Cardiac muscle cell (in vitro differentiated cells and primary cell): ENCODE measurements at places on chromosomes 4 and X. TPM values are rescaled to one million over a fixed set of nuclear protein-coding genes. Genes with fewer than 3 reads are reported as not detected.

DNA sequence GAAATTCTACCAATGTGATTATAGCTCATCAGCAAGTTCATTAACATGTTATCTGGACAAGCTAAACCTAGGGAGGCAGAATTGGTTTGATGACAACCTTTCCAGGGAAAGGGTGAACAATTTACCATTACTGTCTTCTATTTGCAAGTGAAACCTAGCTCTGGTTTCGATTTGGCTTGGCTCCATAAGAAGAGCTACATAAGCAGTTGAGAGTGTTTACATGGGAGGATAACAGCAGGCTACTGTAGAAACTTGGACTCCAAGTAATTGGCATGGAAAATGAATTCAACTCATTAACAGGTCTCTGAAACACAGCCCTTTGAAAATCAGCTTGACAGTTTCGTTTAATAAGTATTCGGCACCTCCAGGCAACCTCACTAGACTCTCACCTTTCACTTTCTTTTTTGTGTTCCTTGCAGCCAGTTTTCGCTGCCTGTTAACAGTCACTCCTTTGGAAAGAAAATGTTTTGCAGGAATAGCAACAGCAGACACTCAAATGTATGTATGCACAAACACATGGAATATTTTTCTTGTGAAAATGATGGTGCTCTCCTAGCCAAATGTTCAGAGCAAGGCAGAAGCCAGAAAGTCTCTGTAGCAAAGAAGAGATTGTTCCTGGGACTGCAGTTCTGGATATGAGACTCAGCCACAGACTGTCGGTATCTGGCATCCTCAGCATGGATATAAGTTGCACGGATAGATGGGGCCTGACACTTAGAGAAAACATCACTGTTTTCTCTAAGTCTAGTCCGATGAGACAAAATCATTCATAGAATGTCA is 27.5 kb downstream of the POU3F4 start:
- no peak for DNase-seq

GRCh38 chr4:114654592-114654991 is 56.0 kb downstream of the UGT8 start:
- no peak for DNase-seq

GRCh38 chr4:152965611-152966010 is 29.5 kb downstream of the FHDC1 start:
- DNase-seq = no peak

DNA sequence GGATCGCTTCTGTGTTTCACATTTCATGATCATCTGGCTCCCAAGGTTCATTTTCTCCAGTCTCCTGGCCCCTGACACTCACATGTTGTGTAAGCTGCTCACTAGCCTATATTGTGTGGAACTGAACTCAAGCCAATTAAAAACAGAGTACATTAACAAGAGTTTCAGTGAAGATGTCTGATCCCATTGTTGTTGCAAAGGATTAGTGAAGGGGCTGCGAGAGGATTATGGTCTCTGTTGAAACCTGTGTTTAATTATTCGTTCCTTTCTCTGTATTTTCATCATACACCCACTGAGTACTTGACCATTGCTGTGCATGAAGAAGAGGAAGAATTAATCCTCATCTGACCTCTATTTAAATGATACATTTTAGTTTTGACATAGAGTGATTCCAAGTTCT is 54.7 kb downstream of the AFF2 start:
- DNase-seq = no peak

DNA sequence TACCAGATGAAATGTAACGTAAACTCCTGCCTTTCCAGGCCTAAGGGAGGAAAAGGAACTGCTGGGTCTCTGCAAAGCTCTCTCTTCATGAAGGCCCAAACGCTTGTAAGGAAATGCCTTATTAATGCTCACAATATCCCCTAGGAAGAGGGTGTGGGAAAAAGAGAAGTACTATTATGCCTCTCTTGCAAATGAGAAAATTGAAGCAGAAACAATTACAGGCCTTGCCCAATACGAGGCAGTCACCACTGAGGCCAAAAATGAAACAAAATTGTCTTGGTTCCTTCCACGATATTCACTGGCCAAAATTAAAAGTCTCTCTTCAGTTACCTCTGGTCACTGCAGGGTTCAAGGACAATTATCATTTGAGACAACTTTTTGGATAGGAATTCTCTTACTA is 3.2 kb downstream of the SCARB2 start:
- DNase-seq = no peak

- DNase-seq = peak; percentile 68
These were observed 43.2 kb downstream of the QDPR start for GRCh38 chr4:17468619-17469221.

- no peak for DNase-seq
These were observed 15.0 kb downstream of the RBMX start for GRCh38 chrX:136865270-136866158.

DNA sequence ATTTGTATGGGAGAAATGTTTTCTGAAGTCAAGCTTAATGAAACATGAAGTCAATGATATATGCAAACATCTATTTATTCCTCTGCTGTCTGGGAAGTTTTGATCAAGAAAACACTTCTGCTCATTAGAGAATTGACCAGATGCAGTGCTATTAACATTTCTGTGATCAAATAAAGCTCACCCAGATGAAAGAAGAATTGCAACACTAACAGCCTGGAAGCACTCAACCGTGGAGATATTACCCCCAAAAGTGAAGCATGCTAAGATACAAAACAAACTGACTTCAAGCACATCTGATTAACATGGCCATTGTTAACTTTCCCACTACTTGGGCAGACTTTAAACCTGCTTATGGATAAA is 73.7 kb upstream of the GUCY1A1 start:
- no peak for DNase-seq

DNA sequence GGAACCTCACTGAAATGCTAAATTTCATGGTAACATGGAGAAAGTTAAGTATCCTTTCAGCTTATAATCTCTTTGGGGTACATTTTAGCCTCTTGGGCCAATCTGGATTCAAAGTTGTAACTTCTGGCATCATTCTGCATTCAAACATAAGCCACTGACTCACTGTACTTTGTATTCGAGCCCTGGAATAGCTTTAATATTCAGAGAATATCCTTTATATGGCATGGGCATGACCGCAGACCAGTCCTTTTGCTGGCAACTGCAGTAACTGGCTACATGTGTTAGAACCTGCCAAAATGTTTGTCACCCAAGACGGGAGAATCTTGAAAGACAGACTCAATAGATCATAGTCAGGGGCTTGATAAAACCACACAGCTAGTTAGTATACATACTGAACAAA is 3.3 kb downstream of the GASK1B start:
- peak; percentile 44 for DNase-seq

- DNase-seq = peak; percentile 14
These were observed 116.2 kb downstream of the SLC2A9 start for GRCh38 chr4:9904976-9905587.

- peak; percentile 41 for DNase-seq
These were observed 10.8 kb downstream of the LRP2BP start for GRCh38 chr4:185384930-185385331.

- peak; percentile 47 for DNase-seq
These were observed 12.7 kb downstream of the SPRY1 start for GRCh38 chr4:123409334-123409733.

DNA sequence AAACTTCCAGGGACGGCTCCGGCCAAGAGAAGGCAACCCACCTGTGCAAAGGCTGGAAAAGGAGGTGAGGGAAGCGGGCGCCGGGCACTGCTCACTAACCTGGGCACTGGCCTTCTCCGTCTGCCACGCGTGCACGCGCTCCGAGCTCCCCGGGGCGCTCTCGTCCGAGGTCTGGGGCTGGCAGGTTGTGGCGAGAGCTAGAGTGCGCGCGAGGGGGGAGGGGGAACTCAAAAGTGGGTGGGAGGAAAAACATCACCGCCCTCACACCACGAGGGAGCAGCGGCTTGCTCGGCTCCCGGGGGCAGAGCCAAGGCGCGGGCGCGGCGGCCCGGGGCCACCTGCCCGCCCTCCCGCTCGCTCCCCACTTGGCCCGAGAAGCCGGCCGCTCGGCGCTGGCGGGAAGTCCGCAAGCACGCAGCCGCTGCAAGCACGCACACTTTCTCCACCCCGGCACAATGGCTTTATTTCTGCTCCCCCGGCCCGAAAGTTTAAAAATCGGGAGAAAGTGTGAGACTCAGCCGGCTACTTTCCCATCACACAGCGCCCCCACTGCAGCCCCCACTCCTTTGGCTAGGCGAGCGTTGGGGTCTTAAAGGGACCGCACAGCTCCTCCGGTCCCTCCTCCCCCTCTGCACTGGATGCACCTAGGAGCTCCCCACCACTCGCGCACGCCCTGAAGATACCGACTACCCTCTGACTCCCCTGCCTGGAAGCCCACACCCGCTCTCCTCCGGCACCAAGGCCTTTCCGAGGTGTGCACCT is at the start of gene CHRDL1:
TSS of gene CHRDL1 (minus strand) at position 173 of the 762 bp plus-strand sequence. CDS start 3,636 bp downstream, outside the sequence.
- DNase-seq = peak; percentile 57

GRCh38 chrX:131792356-131792749 is 230.7 kb upstream of the STK26 start:
- no peak for DNase-seq

GRCh38 chrX:43958529-43958928 is 14.7 kb downstream of the NDP start:
- peak; percentile 68 for DNase-seq

DNA sequence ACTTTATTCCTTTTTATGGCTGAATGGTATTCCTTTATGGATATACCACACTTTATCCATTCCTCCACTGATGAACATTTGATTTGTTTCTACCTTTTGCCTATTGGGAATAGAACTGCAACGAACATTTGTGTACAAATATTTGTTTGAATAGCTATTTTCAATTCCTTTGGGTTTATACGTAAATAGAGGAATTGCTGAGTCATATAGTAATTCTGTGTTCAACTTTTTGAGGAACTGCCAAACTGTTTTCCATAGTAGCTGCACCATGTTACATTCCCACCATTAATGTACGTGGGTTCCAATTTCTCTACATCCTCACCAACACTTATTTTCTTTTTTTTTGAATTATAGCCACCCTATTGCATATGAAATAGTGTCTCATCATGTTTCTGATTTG is 156.5 kb upstream of the ATP6AP2 start:
- no peak for DNase-seq

GRCh38 chr4:152434011-152434410 is 101.9 kb downstream of the FBXW7 start:
- DNase-seq = no peak

- DNase-seq = no peak
These were observed 12.4 kb upstream of the SETD7 start for GRCh38 chr4:139568206-139568955.

Gene SMIM43
- not detected in 2 replicates for total RNA-seq
